ENCODE measurements at places on chromosomes 1 and 21.

- no peak for DNase-seq
Observed at GRCh38 chr1:26771643-26772321, 16.0 kb upstream of the PIGV start.

DNA sequence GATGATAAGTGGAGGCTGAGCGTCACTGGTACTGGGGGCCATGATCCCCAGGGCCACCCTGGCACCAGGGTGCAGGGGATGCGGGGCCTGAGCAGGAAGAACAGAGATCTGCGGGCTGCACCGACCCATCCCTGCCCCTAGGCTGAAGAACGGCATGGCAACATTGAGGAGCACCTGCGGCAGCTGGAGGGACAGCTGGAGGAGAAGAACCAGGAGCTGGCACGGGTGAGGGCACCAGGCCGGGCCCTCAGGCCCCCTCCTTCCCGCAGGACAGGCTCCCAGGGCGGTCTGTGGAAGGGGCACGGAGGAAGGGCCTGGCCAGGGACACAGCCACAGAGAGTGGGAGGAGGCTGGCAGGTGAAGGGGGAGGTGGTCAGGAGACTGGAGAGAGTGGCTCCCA is 21.8 kb downstream of the PPFIA4 start:
- DNase-seq: no peak

DNA sequence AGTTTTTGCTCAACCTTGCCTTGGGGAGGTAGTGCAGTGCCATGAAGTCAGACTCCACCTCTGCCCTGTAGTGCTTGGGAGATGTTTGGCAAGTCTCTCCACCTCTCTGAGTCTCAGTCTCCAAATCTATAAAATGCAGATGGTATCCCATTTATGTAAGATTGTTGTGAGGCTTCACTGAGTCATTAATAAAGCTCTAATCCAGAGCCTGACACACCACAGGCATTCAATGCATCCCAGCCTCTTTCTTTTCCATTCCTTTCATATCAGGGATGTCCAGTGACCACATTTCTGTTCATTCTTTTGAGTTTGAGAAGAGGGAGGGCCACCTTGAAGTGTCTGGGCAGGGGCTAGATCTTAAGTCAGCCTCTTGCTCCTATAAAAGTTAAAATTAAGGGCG is 37.6 kb upstream of the LMO4 start:
- no peak for DNase-seq

- DNase-seq: no peak
Observed at GRCh38 chr1:91349524-91349923, 55.1 kb downstream of the HFM1 start.

DNA sequence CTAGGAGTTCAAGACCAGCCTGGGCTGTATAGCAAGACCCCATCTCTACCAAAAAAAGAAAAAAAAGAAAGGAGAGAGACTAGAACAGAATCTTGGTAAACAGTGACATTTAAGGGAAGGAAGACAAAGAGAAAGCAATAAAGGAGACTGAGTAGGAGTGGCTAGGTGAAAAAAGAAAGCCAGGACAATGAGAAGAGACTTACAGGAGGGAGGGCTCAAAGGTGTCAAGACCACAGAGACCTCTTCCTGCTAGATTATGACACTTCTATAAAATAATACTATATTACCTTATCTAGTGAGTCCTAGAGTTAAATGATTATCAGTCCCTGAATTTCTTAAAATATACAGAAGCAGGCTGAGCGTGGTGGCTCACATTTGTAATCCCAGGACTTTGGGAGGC is 10.1 kb upstream of the EPRS1 start:
- no peak for DNase-seq

- no peak for DNase-seq
Observed at GRCh38 chr1:246828818-246829217, 102.9 kb downstream of the AHCTF1 start.

GRCh38 chr1:219412772-219413171 is 200.1 kb downstream of the ZC3H11B start:
- DNase-seq: no peak

GRCh38 chr1:170776252-170776651 is 112.3 kb downstream of the PRRX1 start:
- no peak for DNase-seq

Measured in C1 segment of cervical spinal cord (tissue), 14 donors.